KBM-7 (cell line): ENCODE measurements at places on chromosomes 7 and 10.

GRCh38 chr10:114046087-114046458 lies 2.4 kb downstream of the ADRB1 start:
- DNase-seq = no peak

GRCh38 chr7:25829663-25830062 lies 322.3 kb upstream of the NFE2L3 start:
- DNase-seq = no peak

DNA sequence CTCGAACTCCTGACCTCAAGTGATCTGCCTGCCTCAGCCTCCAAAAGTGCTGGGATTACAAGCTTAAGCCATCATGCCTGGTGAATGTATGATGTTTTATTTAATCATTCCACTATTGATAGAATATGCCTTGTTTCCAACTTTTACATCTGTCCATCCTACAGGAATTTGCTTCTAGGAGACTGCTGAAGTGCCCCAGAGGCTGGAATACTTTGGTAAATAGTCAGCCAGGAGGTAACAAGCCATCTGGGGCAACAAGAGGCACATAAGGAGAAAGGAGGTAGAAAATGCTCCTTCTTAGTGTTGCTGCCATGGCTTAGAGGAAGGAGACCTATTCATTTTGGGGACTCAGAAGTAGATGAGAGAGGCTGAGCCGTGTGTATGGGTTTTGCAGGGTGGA lies 14.8 kb downstream of the PLCE1 start:
- DNase-seq = no peak

- peak; percentile 86 for DNase-seq
These were observed 875 bp upstream of the DDIT4 start for GRCh38 chr10:72272689-72273409.

- no peak for DNase-seq
These were observed 276.1 kb downstream of the ELFN1 start for GRCh38 chr7:1946025-1946772.

GRCh38 chr10:42523098-42523497 lies 115.3 kb downstream of the ZNF33B start:
- DNase-seq = no peak

GRCh38 chr10:79176949-79177602 lies 108.3 kb downstream of the ZMIZ1 start:
- peak; percentile 67 for DNase-seq

GRCh38 chr7:155191901-155192478 lies 105.7 kb upstream of the INSIG1 start:
- no peak for DNase-seq

DNA sequence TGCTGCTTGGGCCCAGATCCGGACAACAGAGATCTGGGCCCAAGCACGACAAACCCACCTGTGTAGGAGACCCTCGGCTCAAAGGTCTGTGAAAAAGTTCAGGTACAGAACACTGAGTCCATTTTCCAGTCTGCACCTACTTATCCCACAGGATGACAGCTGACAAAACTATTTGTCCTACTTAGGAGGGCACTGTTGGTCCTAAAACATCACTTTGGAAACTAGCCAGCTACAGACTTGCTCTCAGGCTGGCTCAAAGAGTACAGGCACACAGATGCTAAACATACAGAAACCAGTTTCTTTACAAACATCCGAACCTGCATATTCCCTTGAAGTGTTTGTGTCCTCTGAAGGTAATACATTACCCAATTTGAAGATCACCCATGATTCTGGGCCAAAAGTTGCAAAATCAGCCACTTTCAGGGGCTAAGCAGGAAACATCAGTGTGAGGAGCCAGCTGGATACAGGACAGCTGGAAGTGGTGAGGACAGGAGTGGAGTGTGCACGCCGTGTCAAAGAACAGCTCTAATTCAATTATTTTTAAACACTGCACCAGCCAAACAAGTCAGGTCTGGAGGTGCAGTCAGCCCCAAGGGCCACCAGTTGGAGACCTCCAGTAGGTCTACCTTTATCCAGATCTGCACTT lies 88.5 kb downstream of the NOC3L start:
- no peak for DNase-seq

DNA sequence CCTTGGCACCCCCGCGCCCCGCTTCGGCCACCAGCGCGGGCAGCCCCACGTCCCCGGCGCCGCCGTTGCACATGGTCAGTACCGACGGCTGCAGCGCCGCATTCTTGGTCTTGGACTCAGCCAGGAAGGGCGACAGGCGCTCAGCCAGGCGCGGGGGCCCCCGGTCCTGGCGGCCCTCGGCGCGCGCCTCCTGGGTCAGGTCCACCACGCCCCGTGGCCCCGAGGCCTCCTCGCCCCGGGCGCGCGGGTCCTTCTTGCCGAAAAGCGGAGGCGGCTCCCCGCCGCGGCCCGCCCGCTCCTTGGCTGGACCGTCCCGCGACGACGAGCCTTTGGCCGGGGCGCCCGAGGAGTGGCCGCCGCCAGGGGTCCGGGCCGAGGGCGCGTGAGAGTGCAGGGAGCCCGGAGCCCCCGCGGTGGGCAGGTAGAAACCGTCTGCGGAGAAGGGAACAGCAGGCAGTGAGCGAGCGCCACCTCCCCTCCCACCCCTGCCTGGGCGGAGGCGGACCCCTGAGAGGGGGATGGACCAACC lies 34.7 kb downstream of the TNRC18 start:
- DNase-seq = no peak

DNA sequence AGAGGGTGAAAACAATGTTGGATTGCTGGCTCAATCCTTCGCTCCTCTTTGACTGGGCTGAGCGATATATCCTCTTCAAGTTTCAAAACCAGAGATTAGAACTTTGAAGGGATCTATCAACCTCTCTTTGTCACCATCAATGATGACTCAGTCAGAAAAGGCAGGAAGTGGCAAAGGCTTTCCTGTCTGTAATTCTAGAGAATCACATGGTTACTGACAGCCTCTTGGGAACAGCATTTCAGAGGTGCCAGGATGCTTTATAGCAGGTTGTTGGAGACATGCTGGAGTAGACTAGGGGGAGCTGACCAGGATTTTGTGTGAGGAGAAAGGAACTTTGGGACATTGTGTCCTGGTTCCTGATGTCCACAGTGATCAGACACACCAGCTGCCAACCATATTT lies 81.3 kb downstream of the PRKCQ start:
- no peak for DNase-seq

- no peak for DNase-seq
These were observed 499.0 kb upstream of the KLF6 start for GRCh38 chr10:4283846-4284610.

DNA sequence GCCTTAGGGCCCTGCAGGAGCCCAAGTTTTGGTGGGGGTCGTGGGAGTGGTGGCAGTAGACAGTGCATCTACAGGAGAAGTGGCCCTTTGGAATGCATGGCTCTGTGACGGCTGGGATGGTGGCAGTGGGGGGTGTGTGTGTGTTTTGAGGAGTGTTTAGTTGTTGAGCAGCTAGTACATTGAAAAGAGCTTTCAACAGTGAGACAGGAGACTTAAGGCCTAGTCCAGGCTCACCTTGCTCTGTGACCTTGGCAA lies 27.1 kb downstream of the ZNF775 start:
- DNase-seq = no peak

DNA sequence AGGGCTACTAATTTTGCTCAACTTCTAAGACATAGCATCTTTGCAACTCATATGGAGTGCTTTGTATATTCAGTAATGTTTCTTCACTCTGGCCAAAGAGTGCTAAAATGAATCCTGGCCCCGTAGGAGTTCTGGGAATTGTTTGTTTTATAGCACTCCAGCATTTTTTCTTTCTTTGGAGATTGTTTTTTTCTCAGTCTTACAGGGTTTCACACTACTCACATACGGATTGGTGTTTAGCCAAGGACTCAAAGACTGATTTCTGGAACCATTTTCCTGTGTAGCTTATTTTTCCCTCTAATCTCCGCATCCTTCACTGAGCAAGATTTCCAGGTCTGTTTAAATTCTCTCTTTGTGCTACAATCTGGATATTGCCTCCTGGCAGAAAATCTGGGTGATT lies 6.4 kb downstream of the TAS2R41 start:
- DNase-seq = no peak

DNA sequence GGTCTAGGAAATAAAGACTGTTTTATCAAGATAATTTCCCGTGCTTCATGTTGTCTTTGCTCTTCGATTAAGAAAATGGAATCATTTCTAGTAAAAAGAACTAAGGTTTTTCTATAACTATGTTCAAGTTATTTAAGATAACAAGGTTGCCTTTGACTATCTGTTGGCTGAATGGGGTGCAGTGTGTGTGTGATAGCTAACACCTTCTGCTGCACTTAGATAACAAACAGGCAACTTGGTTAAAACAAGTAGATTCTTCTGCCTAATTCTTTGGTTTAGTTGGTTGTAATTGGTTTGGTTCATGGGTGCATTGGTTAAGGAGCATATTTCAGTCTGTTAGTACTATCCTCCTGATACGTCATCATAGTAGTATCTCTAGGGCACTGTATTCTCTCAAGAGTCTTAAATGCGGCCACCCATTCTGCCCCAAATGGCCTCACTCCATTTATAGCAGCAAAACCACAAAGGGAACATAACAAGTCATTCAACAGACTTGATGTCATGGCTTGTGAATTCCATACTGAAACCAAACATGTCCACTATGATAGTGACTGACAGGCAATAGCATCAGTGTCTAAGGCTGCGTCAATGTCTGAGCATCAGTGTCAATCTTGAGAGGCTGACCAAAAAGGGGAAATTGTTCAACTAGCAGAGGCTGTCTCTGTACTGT lies 55.7 kb downstream of the CCDC3 start:
- peak; percentile 4 for DNase-seq

DNA sequence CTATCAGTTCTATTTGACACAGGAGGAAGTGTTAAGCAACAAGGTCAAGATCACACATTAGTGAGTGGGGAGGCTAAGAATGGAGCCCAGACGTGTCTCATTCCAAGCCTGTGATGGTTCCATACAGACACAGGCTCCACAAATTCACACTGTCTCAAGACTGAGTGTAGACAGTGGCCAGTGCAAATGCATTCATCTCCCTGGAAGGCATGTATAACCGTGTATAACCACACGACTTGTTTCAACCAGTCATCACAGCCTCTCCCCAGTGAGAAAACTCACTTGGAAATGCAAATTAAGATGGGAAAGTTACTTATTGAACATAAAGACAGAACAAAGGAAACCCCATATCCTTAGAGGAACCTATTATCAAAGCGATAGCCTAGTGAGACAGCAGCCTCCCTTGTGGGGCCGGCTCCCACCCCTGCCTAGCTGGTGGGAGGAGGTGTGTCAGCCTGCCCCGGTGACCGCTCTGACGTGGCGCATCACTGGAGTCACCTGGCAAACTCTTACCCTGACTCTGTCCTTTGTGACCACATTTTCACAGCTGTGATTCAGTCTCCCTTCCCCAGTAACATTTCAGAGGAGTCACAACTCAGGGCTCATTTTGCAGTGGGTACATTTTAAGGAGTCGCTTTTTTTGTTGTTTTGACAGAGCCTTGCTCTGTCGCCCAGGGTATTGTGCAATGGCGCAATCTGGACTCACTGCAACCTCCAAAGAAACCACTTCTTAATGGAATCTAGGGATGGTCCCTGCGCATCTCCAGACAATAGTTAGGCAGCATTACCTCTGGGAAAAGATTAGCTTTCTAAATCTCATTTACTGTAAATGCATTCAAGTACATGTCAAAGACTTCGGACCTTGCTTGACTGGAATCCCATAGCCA lies 126.6 kb upstream of the PARD3 start:
- no peak for DNase-seq

DNA sequence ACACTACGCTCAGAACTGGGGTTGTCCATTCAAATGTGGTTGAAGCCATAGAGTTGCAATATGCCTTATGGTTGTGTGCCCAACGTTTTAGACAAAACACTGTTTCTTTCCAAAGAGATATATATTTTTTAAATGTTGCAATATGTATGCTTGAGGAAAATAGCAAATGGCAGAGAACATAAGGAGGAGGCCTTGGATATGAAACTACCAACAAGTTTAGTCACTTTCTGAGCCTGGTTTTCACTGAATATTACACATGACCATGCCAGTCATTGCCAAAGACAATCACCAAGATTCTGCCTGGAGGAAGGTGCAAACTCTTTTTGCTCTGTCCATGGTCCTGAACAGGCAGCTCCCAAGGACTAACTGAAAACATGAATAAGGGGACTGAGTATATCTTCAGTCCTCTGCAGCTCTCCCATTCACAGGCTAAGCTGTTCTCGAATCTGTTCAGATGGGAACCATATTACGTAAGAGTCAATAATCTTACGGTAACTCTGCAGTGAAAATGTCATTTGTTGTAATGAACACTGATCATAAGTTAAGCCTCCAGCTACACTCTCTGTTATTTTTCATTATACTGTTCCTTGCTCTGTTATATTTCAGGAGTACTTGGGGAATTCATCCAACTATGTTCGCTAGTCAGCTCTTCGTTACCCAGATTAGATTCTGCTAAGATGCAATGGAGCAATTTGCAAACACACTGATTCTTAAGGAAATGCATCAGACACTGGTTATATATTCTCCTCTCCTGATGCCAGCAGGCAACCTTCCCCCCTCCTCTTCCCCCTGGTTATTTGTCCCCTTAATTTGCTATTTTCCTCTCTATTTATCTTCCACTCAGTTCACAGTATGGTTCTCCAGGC lies 90.7 kb upstream of the C1QL3 start:
- DNase-seq = peak; percentile 43

- DNase-seq = no peak
These were observed 214.2 kb upstream of the GHITM start for GRCh38 chr10:83925133-83925532.

DNA sequence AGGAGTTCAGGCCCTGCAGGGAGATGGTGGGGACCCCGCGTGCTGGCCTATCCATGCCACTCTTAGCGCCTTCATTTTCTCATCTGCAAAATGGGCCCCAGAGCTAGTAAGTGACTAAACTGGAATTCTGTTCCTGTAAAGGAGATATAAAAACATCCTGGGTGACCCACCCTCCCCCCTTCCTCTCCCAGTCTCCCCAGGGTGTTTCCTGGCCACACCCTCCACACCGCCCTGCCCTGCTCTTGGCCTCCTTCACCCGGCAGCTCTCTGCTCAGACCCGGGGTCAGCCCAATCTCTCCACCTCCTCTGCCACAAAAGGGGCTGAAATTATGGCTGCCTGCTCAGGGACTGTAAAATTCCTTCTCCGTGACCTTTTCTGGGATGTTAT lies 70.7 kb downstream of the C10orf105 start:
- DNase-seq = no peak

- DNase-seq = peak; percentile 73
These were observed at the start of gene OGDHL for GRCh38 chr10:49761789-49762565. TSS of gene OGDHL (minus strand) at chr10:49762323. CDS start at chr10:49758592, 3,731 bp downstream.

- no peak for DNase-seq
These were observed 40.4 kb downstream of the TMEM270 start for GRCh38 chr7:73901231-73901822.

DNA sequence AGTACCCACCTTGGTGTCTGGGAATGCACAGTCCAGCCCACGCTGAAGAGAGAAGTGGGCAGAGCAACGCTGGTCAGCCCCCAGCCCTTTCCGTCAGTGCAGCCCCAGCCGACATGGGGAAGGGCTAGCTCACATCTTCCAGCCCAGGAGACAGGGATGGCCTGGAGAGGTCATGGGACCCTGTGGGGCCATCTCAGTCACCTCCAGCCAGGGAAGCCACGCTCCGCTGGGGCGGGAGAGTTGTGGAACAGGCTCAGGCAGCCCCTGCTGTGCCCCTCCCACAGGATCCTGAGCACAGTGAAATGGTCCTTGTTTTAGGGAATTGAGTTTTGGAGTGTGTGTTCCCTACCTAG lies 85.1 kb downstream of the PAXIP1 start:
- no peak for DNase-seq

GRCh38 chr10:100743626-100744135 lies 1.7 kb upstream of the PAX2 start:
- peak; percentile 80 for DNase-seq
